Activated CD8-positive, alpha-beta T cell treated with anti-CD3 and anti-CD28 coated beads for 36 hours (primary cell): ENCODE measurements at places on chromosomes 6 and 20. TPM values are rescaled to one million over a fixed set of nuclear protein-coding genes. Genes with fewer than 3 reads are reported as not detected.

- no peak for DNase-seq
These were observed at the start of gene NFATC2 for GRCh38 chr20:51542571-51543421. TSS of gene NFATC2 (minus strand) at chr20:51542719. CDS start at chr20:51542499, 220 bp downstream.

GRCh38 chr6:151876122-151876521 is 68.6 kb downstream of the ESR1 start:
- DNase-seq: no peak

DNA sequence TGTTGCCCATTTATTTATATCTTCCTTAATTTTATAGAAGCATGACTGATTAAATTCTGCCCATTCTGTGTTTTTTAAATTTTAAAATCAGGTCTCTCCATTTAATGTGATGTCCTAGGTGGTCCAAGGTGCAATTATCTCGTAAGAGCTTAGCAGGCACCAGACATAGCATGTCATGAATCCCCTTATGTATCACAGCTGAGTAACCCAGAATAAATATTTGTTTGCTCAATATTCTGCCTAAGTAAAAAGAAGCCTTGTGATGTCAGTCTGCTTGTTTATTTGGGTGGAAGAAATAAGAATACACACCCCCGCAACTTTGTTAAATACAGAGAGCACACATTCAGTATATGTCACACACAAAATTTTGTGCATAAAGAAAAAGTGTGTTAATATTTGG is 211.3 kb downstream of the FARS2 start:
- DNase-seq: no peak

- DNase-seq: peak; percentile 59
These were observed 123.1 kb downstream of the RPS12 start for GRCh38 chr6:132937466-132937906.

- DNase-seq: no peak
These were observed at the start of gene LAMA5 for GRCh38 chr20:62367136-62367632. TSS of gene LAMA5 (minus strand) at chr20:62367312. CDS start at chr20:62367245, 67 bp downstream.

- no peak for DNase-seq
These were observed 143.5 kb downstream of the TPBG start for GRCh38 chr6:82507112-82507511.

GRCh38 chr6:11155589-11155988 is 44.1 kb upstream of the ERVFRD-1 start:
- no peak for DNase-seq

GRCh38 chr6:44696686-44697085 is 309.2 kb downstream of the CDC5L start:
- no peak for DNase-seq

- DNase-seq: no peak
These were observed 5.0 kb downstream of the FAM184A start for GRCh38 chr6:119073307-119074051.

DNA sequence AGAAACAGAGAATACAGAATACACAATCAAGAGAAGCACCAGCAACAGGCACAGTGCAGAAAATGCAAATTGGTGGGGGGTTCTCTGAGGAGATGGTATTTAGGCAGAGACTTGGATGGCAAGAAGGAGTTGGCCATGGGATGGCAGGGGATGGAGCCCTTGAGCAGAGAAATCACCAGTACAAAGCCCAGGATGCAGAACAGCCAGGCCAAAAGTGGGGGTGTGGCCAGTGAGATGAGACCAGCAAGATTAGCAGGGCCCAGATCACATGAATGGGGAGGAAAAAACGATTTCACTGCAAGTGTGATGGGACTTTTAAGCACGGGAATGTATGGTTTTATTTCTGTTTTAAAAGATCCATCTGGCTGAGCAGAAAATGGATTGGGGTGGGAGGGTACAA is 63.4 kb downstream of the TRAM2 start:
- DNase-seq: no peak

- no peak for DNase-seq
These were observed 138.2 kb downstream of the TENT5A start for GRCh38 chr6:81614292-81614691.

DNA sequence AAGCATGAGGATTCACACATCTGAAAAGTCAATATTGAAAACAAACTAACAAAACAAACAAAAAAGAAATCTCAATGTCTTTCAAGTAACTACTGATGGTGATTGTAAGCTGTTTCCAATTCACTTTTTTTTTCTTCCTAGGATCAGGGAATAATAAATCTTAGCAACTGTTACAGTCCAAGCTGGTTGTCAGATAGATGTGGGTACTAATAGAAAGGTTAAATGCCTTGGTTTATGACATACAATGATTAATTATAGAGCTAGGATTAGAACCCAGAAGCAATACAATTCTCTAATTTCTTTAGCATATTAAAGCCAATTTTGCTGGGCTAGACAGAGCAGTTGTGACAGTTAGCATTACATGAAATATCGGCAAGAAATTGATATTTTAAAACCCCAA is 1301.6 kb downstream of the EPHA7 start:
- no peak for DNase-seq

DNA sequence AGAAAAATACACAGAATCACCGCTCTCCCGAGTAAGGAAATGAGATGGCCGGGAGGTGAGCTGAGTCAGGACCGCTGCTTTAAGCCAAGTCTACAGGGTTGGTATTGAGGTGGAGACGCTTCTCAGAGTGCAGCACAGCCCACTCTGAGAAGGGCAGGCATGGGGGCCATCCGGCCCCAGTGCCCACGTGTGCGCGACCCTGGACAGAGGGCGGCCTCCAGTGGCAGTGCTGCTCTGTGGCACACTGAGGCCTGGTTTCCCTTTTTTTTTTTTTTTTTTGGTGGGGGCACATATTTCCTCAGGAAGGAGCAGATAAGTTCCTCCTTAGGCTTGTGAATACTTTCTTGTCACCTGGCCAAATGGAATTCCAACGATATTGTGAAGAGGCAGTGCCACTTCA is 88.8 kb downstream of the FOXC1 start:
- no peak for DNase-seq

DNA sequence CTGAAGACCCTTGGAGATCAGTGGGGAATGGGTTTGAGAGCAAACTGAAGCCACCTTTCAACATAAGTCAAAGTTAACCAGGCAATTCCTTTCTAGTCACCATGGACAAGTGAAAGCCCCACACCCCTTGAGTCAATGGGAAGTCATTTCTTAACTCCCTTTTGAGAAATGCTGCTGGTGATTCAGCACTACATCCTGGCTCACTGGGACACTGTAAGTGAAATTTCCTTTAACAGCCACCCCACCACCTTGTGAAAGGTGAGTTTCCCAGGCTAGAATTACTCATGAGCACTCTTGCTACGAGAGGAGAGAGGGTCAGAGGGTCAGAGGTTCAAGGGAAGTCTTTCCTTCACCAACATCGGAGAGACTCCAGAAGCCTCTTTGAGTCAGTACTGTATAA is 93.3 kb upstream of the MARCKS start:
- no peak for DNase-seq

DNA sequence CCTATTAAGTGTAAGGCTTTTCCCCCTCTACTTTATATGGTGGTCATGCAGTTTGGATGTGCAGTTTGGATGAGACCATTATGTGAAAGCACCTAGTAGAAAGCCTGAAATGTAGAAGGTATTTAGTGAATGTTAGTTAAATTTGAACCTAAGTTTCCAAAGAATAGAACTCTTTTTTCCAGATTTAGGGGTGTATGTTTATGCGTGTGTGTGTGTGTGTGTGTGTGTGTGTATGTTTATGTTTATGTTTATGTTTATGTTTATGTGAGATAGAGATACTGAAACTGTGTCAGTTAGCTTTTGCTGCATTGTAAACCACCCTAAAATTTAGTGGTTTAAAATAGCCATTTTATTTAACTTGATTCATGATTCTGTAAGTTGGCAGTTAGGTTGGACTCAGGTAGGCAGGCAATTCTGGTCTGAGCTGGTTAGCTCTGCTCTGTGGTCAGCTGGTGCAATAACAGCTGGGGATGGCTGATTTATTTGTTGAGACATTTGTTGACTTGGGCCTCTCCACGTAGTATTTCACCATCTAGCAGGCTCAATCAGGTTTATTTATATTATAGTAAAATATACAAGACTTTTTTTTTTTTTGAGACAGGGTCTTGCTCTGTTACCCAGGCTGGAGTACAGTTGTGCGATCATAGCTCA is 54.0 kb downstream of the STK4 start:
- no peak for DNase-seq

DNA sequence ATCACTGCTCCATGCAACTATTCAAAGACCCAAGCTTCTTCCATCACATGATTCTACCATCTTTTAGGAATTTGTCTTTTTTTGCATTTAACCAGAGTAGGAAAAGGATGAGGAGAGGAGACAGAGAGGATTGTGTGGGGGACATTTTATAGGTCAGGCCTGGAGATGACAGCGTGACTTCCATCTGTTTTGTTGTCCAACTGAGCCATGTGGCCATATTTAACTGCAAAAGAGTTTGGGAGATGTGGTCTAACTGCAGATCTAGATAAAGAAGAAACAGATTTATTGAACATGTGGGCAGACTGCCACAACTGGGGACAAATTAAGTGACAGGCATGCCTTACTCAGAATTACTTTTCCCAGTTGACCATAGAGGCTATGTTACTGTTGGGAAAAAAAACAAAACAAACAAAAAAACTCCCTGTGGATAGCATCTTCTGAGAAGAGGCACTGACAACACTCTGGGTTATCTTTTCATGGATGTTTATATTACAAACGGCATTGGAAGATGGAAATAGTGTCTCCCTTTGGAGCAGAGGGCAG is 18.9 kb upstream of the MOCS1 start:
- no peak for DNase-seq

DNA sequence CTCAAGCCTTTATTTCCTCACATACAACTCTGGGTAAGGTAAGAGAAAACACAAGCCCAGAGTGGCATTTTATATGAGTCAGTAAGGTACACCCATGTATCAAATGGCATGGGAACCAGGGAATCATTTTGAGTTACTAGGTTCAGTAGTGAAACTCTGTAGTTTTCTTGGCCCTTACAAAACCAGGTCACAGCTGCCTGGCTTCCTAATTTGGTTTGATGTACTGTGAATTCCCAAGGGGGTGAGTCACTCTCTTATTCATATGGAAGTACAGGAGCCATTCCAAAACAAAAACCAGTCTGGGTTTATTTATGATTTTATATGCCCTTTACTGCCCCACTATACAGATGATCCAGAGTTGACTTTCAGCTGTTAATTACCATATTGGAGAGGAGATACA is 70.7 kb downstream of the PDE7B start:
- DNase-seq: no peak

Gene COL11A2
- 1.3 TPM for total RNA-seq

Gene PET117
- total RNA-seq: 19.4 TPM

Gene SMPD2
- total RNA-seq: 8.7 TPM

Gene RMND1
- 19.0 TPM for total RNA-seq

Gene CLPSL2
- total RNA-seq: not detected

Gene HCRTR2
- total RNA-seq: not detected

Gene NTSR1
- total RNA-seq: not detected

Gene CCM2L
- not detected for total RNA-seq

Gene TNFRSF6B
- total RNA-seq: not detected

Gene MYLK2
- total RNA-seq: 0.13 TPM
